Activated CD8-positive, alpha-beta memory T cell treated with anti-CD3 and anti-CD28 coated beads for 48 hours (primary cell): ENCODE measurements at places on chromosomes 16 and 17.

- no peak for DNase-seq
Measured at GRCh38 chr16:75599452-75600277, 23.4 kb downstream of the ADAT1 start.

- no peak for DNase-seq
Measured at GRCh38 chr17:29341726-29342125, 47.8 kb upstream of the NUFIP2 start.

GRCh38 chr16:74449470-74449869 is 28.2 kb upstream of the CLEC18B start:
- no peak for DNase-seq

GRCh38 chr17:13563866-13564265 is 37.9 kb downstream of the HS3ST3A1 start:
- no peak for DNase-seq

DNA sequence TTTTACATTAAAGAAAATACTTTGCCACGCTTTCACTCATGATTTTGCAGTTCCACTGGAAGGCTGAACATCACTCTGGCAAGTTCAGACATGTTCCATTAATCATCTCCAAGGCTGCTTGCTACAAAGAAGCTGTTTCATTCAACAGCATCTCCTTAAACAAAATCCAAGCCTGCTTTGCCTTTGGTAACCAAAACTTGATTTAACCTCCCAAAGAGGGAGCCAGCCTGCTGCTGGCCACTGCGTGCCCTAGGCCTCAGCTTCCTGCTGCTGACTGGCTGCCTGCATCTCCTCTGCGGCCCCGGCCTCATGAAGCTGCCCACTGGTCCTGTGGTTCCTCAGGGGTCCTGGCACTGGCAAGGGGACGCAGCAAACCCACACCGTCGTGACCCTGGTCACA is 31.8 kb downstream of the ANKRD11 start:
- no peak for DNase-seq

DNA sequence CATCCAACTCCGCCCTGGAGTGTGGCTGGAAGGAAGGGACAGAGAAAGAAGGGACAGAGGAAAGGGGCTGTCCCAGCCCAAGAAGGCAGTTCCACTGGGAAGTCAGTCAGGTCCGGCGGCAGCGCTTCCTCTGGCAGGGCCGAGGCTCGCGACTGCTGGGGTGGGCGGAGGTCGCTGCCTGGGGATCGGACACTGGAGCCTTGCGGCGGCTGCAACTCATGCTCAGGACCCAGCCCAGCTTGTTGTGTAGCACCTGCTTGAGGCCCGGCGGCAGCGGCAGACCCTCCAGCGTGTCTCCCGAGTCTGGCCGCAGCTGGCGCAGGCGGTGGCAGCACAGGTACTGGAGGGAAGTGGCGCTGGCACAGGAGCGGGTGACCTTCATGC is 4.0 kb upstream of the MRPS34 start:
- DNase-seq = no peak

GRCh38 chr17:49342575-49342936 is 19.5 kb downstream of the ZNF652 start:
- DNase-seq = no peak

GRCh38 chr16:20744922-20745440 is 3.4 kb upstream of the THUMPD1 start:
- no peak for DNase-seq

GRCh38 chr17:82592289-82592766 is 55.9 kb downstream of the WDR45B start:
- DNase-seq = no peak

DNA sequence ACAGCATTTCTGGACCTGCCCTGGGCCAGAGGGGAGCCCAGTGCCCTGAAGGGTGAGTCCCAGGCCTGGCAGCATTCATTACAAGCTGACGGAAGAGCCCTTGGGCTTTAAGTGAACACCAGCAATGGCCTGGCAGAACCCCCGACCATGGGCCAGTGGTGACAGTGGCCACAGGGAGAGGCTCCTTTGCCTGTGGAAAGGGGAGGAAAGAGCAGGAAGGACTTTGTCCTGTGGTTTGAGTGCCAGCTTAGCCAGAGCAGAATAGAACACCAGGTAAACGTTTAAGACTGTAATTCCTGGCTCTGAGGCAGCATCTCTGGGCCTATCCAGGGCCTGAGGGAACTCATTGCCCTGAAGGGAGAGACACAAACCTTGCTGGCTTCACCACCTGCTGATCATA is 34.3 kb upstream of the ATP2C2 start:
- DNase-seq = no peak

GRCh38 chr16:15034266-15035162 is 21.4 kb downstream of the NTAN1 start:
- DNase-seq = no peak

- no peak for DNase-seq
Measured at GRCh38 chr16:116015-116414, 22.5 kb downstream of the NPRL3 start.

DNA sequence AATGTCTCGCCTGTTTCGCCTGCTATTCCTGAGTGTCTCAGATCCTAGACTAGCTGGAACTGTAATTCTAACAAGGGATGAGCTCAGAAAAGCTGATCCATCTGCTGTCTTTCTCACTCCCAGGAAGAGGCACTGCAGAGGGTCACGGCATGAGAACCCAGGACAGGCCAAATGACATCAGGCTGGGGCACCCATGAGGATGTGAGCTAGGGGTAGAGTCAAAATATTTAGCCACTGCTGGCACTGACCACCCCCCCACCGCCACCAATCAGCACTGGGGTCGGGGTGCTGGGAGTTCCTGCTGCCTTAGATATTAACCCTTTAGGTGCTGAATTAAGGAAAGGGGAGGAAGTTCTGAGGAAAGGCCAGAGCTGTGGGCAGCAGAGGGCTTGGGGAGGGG is 112.4 kb downstream of the IRX3 start:
- no peak for DNase-seq

GRCh38 chr17:37839196-37839978 is 84.8 kb upstream of the TBC1D3K start:
- no peak for DNase-seq

GRCh38 chr16:89063768-89064320 is 29.8 kb upstream of the ACSF3 start:
- DNase-seq = no peak

DNA sequence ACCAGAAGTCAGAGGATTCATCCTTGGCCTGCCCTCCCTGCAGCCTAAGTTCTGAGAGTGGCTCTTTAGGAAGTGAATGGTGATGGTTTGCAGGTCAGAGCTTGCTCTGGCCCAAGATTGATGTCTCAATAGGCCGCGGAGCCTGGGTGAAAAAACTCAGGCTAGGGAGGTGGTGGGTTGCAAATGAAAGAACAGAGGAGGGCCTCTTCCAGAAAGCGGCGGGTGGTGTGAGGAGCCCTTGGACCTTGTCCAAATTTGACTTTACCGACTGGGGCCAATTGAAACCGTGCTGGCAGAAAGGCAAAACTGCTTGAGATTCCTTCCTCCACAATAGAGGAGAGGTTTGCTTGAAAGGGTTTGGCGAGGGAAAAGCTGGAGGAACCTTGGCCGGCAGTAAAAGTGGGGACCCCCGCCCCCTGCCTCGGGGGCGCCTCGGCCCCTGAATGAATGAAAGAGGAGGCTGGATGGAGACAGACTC is 331.3 kb downstream of the SEC14L1 start:
- no peak for DNase-seq

DNA sequence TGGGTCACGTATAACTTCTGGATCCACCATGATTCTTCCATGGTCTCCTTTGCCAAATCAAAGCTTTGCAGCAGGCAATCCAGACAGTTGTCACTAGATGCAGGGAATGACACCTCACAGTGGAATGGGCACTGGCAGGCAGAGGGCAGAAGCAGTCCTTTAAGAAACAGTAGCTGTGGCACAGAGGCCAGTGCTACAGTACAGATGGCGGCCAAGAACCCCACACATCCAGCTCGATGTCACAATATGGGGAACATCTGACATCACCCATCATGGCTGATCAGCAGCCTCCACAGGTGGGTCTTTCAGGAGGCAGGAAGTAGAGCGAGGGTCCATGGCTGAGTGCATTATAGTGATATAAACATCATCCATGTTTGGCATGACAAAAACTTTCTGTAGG is 18.8 kb upstream of the ERN1 start:
- no peak for DNase-seq

DNA sequence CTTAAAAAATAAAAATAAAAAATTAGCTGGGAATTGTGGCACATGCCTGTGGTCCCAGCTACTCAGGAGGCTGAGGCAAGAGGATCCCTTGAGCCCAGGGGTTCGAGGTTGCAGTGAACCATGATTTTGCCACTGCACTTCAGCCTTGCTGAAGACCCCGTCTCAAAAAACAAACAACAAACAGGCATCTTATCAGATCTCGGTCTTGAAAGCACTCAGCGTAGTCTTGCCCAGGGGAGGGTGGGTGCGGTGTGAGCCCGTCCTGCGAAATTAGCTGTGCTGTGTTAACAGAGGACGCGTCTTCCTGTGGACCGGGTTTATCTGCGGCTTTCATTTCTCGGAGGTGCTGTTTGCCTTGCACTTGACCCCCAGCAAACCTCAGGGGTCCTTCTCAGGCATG is 5.4 kb downstream of the GAA start:
- DNase-seq = no peak

GRCh38 chr17:81418710-81419318 is 23.6 kb downstream of the BAHCC1 start:
- no peak for DNase-seq

- DNase-seq = no peak
Measured at GRCh38 chr16:592518-593306, 2.8 kb downstream of the RAB40C start.

- no peak for DNase-seq
Measured at GRCh38 chr17:9893411-9894012, 11.6 kb downstream of the RCVRN start.

- no peak for DNase-seq
Measured at GRCh38 chr17:72764632-72765041, 327.9 kb downstream of the SLC39A11 start.

GRCh38 chr17:77830816-77831473 is 127.6 kb upstream of the TNRC6C start:
- no peak for DNase-seq

- DNase-seq = no peak
Measured at GRCh38 chr17:48555258-48556228, 10.6 kb upstream of the HOXB2 start.

DNA sequence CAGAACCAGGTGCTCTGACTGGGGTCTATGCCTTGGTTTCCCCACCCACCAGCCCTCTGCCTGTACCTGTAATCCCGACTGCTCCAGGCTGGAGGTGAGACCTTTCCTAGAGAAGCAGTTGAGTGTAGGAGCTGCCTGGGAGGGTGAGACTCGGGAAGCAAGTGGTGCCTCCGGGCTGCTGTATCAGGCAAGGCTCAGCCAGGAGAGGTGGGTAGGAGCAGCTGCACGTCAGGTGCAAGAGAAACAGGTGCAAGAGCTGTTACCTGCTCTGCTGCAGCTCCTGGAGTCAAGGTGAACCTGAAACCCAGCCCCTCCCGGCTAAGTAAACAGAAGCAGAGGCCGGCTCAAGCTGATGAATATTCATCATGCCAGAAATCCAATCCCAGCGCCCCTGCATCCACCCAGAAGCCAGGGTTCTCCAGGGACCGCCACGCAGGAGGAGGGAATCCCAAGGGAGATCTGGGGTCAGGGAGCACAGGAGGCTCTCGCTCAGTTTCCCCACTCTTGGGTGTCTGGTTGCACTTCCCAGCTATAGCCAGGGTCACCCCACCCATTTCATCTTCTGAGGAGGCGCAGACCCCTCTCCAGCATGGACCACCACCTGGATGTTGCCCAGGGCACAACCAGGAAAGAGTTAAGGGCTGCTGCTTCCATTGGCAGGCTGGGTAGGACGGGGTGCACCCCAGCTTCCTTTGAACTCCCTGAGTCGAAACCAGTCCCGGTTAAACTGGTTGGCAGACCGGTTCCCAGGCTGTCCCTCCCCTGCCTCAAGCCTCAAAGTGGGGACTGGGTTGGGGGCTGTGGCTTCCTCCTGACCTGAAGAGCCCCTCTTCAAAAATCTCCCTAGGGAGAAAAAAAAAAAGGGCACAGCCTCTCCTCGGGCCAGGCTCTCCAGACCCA is at the start of gene PRR15L:
PRR15L (minus strand) TSS at position 293 of the 900 bp plus-strand sequence. CDS start 4,649 bp downstream, outside the sequence.
- DNase-seq = no peak

- DNase-seq = no peak
Measured at GRCh38 chr17:1958134-1958881, 66.8 kb downstream of the RTN4RL1 start.

DNA sequence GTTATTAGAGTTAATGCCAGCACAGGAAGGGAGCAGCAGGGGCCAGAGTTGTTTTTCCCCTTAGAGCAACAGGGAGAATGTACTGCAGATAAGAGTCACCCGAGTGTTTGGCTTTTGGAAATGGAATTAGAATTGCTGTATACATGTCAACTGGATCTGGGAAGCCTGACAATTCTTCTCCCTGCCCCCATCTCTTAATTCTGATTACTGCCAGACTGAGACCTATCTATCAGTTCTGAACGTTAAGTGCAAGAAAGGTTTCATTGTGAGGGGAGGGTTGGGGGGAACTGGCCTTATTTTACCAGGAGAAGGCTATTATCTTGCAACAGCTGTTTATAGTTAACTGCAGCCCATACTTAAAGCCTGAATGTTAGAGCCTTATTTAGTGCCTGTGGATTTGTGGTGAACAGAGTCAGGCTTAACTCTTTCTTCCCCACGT is 424.5 kb upstream of the CDH11 start:
- DNase-seq = no peak

GRCh38 chr16:64475627-64476351 is 646.1 kb downstream of the CDH11 start:
- no peak for DNase-seq

DNA sequence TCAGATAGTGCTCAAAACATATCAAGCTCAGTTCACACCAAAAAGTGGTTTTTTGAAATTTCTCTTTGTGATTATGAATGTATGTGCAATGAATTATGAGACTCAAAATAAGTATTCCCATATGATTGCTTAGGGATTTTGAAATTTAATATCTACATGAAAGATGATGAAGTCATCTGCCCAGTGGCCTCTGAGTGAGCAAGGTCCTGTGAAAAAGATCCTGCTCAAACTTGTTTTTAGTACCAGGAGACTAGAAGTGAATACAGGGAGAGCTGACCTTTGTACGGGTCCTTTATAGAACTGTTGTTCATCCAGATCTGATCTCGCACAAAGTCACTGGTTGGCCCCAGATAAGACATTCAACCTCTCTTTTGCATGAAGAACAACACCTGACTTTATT is 151.9 kb upstream of the MAF start:
- DNase-seq = no peak

DNA sequence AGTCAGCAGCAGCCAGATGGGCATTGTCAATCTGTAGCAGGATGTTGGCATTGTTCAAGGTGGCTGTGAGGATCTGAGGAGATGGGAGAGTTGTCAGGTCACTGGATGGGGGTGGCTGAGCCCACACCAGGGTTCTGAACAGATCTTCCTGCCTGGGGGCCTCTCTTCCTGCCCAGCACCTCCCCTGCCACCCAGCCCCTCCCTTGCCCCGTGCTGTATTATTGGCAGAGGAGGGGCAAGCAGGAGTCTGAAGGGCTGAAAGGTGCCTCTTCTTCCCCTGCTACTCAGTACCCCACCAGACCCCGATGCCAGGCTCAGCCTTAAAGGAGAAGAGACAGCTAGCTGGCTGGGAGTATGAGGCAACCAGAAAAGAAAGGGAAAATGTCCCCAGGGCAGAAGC is 93.0 kb downstream of the GOSR1 start:
- DNase-seq = no peak
